ENCODE measurements at places on chromosomes 1 and 21. TPM values are rescaled to one million over a fixed set of nuclear protein-coding genes. Genes with fewer than 3 reads are reported as not detected.

The SDC3 gene
- 284 TPM for total RNA-seq

The PAPPA2 gene
- total RNA-seq = 1.1 TPM

The AK5 gene
- total RNA-seq = 1.2 TPM

The XKR8 gene
- 16.4 TPM for total RNA-seq

The NMNAT2 gene
- total RNA-seq = under 0.01 TPM

The USP33 gene
- total RNA-seq = 57.7 TPM

The CLCA4 gene
- not detected for total RNA-seq

The ELOVL1 gene
- total RNA-seq = 45.5 TPM

The FCRL5 gene
- not detected for total RNA-seq

The SPATA45 gene
- not detected for total RNA-seq

The PLD5 gene
- total RNA-seq = 5.1 TPM

The WNT2B gene
- total RNA-seq = 3.6 TPM

The OR6N1 gene
- not detected for total RNA-seq

The CATSPERE gene
- total RNA-seq = 2.4 TPM

The NGF gene
- 2.7 TPM for total RNA-seq

The FYB2 gene
- not detected for total RNA-seq

The NEGR1 gene
- under 0.01 TPM for total RNA-seq

The HORMAD1 gene
- not detected for total RNA-seq

The C1orf185 gene
- not detected for total RNA-seq

The OR2T35 gene
- total RNA-seq = 2.4 TPM

The LY9 gene
- total RNA-seq = not detected

The NECTIN4 gene
- total RNA-seq = 47.5 TPM

The FGR gene
- under 0.01 TPM for total RNA-seq

The PGLYRP3 gene
- not detected for total RNA-seq

The NEK2 gene
- 8.2 TPM for total RNA-seq

The CYP4Z1 gene
- not detected for total RNA-seq

The C8A gene
- not detected for total RNA-seq

All from placental epithelial cell (primary cell).